ENCODE measurements at places on chromosomes 1 and 21. TPM values are rescaled to one million over a fixed set of nuclear protein-coding genes. Genes with fewer than 3 reads are reported as not detected.

DNA sequence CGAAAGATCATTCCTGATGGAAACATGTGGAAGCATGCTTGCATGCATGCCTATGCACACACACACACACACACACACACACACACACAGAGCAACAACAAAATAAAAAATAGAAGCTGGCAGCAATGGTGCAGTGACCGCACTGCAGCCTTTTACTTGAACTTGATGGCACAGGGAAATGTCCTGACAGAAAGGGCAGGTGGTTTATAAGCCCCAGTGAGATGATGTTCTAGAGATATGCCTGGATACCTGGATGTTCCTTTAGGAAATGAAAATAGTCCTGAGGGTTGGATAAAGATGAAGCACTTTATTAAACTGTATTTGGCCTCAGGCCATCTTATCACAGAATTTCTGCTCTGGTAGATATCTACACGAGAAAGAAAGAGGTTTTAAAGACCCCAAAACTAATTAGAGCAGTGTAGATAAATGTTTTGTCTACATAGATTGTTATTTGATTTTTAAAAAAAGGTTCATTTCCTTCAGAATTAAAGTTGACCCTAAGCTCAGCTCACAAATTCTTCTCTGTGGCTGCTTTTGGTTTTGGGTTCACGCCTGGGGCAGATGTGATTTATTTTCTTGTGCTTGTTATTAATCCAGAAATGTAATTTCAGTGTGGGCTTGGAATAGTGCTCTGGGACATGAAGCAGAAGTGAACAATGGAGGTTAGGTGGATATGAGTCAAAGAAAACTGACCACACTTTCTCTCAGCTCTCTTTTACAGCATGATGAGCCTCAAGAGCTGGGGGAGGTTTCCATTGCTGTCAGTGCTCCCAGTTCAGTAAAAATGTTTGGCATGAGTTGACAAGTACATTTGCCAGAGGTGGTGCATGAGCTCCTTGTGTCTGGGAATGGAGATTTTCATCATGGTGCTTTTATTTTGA, 22.9 kb downstream of the ADAM30 start:
- H3K36me3 ChIP-seq = no peaks in the 10 kb centered on the region
- DNase-seq = no peak
- no peaks in the 10 kb centered on the region for H3K27me3 ChIP-seq
- no peaks in the 10 kb centered on the region for H3K4me1 ChIP-seq
- H3K27ac ChIP-seq = no peak overlapping the region

DNA sequence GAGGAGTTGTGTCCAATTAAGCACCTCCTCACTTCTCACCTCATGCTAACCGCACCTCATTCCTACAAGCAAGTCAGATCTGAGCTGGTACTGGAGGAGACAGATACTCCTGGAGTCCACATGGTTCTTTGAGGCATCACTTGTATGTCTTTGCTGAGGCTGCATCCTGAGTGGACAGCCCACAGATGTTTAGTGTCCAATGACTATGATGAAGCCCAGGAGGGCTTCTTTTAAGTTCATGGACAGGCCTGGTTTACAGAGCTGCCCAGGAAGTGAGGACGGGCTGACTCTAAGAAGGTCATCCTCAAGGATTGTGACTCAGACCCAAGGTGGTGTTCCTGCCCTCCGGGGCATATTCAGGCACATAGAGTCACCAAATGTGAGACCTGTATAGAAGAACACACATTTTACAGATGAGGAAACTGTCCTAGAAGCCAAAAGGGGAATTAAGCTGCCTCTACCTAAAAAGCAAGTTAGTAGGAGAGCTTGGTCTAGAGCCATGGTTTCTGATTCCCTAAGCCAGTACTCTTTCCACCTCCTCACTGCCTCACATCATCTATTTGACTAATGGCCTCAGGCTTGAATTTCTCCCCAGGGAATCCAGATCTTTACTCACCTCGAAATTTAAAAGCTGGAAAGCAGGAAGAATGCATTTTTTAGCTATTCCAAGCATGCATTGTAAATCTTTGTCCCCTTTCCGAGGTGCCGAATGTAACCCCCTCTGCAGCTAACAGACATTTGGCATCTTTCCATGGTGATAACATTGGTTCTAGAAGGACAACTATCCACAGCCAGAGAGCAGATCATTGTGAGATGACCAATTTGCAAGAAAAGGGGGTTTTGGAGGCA, 228.1 kb downstream of the OMA1 start:
- no peaks in the 10 kb centered on the region for H3K36me3 ChIP-seq
- H3K27ac ChIP-seq = no peak overlapping the region
- no peaks in the 10 kb centered on the region for H3K4me1 ChIP-seq
- H3K27me3 ChIP-seq = no peaks in the 10 kb centered on the region
- DNase-seq = no peak

DNA sequence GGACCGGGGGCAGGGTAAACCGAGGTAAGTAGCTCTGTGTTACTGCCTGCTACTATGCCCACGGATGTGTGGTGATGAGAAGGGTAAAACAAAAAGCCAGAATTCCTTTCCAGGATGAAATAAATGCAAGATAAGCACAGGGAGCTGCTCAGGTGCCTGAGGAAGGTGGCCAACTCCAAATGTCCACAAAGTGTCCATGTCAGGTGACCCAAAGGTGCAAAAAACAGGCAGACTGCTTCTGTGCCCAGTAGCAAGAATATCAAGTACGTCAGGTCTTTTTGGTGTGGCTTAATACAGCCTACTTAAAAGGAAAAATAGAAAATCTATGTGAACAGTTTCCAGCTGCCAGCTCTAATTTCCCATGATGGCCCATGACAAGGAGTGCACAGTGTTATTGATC, 279.3 kb downstream of the SETD4 start:
- no peak for DNase-seq
- no peaks in the 10 kb centered on the region for H3K4me1 ChIP-seq
- no peak overlapping the region for H3K27ac ChIP-seq
- no peaks in the 10 kb centered on the region for H3K36me3 ChIP-seq

The GCSAML gene
- 0.48 TPM for total RNA-seq

DNA sequence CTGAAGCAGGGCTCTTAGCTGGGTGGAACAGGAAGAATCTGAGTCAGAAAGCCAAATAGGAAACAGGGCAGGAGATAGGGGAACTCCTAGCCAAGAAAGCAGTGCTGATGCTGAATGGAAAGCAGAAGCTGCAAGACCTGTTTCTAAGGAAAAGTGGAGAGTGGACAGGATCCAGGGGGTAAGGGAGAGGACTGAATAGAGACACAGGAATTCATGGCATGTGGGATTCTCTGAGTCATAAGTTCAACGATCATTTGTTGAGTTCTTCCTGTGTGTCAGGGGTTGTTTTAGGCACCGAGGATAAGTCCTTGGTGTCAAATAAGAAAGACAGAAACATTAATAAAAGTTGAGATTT, 153.8 kb upstream of the FGGY start:
- no peaks in the 10 kb centered on the region for H3K27me3 ChIP-seq
- no peak overlapping the region for H3K27ac ChIP-seq
- H3K4me3 ChIP-seq = no peak overlapping the region
- no peaks in the 10 kb centered on the region for H3K4me1 ChIP-seq
- no peaks in the 10 kb centered on the region for H3K36me3 ChIP-seq

Data from colonic mucosa (tissue), 4 donors.